Mucosa of gallbladder (tissue), 1 donor: ENCODE measurements at places on chromosomes 3 and 15. TPM values are rescaled to one million over a fixed set of nuclear protein-coding genes. Genes with fewer than 3 reads are reported as not detected.

DNA sequence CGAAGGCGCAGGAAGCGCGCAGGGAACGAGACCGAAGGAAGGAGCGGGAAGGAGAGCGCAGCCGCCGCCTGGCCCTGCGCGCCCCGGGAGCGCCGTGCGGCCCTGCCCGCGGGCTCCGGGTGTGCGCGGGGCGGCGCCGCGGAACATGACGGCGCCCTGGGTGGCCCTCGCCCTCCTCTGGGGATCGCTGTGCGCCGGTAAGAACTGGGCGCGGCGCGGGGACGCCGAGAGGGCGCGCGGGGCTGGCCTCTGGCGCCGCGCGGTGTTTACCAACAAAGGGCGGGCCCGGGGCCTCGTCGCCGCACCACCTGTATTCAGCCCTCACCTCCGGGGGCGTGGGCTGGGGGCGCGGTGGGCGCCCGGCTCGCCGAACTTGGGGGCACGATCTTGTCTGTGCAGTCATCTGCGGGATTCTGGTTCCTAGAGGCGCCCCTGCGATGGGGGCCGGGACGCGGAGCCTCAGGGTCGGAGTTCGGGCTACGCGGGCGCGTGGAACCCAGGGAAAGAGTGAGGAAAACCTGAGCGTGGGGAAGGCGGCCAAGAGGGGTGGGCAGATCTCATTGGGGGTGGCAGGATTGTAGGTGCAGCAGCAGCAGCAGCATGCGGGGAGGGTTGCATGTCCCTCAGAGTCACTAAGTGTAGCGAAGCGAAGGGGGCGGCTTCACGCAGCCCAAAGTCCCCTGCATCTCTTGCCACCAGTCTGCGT, 641 bp downstream of the ACVR2B start:
- no peak for DNase-seq

DNA sequence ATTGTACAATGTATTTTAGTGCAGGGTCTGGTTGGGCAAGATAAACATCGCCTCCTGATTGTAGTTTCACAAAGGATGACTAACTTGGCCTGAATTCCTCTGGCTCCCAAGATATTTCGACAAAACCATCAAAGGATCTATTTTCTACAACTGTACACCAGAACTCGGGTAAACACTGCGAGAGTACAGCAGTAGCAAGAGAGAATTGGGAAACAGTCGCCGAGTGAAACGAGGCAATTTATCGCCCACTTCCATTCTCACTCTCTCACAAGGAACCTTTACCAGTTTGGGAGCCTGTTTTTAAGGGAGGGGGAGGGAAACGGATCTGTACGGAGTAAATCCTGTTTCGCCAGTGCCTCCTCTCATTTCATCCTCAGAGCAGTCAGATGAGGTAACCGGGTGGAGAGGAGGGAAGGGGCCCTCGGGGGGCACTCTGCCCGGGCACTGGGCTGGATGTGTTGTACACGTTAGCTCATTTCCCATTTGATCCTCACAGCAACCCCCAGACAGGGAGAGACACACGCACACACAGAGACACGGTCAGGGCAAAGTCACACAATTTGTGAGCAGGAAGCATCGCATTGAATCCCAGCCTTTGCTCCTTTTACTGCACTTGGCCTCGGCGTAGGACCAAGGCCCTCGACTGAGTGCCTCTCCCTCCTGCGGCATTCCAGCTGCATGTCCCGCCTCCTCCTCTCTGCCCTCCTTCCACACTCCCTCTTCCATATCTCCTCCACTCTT, 120.1 kb downstream of the LIPC start:
- no peak for DNase-seq

The EPHA3 gene
- total RNA-seq, result 15.3 TPM

DNA sequence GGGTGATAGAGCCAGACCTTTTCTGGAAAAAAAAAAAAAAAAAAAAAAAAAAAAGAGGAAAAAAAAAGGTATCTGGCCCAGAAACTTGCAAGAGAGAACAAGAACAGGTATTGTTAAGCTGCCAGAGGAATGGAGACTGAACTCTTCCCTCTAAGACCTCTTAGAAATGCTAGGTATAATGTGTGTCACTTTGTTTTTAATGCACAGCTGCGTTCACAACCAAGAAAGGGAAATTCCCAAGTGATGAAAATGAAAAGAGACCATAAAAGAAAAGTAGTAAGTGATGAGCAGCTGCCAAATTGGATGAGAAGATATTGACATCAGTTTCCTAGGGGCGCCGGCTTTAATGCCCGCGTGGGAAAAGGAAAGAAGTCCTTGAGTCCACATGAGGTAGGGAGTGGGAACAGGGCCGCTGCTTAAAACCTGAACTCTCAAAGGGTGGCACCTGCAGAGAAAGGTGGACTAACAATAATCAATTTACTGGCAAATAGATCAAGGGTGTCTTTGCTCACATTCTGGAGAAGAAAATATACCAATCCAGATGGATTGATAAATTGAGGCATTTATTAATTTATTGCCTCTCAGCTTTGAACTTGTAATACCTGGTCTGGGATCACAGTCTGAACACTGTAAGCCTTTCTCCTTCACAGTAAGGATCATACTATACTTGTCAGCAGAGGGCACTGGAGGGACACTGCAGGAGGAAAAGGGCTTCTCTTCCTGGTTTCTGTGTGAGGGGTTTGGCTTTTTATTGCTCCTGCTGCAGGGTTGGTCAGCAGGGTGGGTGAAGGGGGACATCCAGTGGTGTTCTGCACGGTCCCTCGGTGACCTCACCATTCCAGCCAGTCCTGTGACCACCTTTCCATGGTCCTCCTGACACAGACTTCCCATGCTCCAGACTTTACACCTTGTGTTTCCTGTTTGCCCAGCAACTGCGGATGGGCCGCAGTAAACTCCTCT, 131.6 kb downstream of the AQP9 start:
- DNase-seq, result peak; percentile 52

The TMC3 gene
- 0.06 TPM for total RNA-seq

DNA sequence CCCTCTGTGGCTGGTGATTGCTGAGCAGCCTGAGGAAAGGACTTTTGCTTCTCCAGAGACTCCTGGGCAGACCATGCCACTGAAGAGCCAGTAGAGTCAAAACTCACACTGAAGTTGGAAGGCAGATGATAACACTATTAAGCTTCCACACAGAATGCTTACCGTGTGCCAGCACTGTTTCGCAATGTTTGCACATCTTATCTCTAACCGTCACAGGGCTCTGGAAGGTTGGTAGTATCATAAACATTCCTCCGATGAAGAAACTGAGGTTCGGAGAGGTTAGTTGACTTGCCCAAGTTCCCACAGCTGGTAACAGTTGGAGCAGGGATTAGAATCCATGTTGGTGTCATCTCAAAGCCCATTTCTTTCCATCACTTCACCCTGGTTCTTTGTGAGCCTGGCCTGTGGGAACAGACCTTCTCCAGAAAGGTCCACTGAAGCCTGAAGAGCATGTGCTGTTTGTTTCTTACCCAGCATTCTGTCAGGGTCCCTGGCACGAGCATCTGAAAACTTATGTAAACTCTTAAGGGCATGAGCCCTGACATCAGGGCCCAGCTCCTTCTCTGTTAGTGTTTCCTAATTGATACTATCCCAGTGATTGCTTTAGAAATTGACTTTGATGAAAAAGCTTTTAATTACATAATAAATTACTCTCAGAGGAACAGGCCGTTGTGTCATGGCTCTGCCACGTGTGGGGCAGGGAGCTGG, 77.0 kb upstream of the PRR23C start:
- peak; percentile 79 for DNase-seq

The HGD gene
- 211 TPM for total RNA-seq

DNA sequence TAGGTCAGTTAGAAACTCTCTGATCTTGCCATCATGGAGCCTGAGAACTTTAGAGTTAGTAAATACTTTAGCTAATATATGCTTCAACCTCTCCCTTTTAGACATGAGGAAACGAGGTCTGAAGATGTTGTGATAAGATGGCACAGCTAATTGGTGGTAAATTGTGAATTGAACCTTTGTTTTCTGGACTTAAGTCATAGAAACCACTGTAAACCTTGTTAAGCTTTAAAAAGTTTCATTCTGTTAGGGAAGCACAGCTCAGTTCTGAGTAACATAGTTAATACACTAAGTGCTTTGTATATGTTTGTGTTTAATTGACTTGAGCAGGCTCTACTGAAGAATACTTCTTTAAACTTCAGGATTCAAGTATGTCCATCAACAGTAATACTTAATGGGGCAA, 108.6 kb downstream of the AKAP13 start:
- DNase-seq, result no peak

DNA sequence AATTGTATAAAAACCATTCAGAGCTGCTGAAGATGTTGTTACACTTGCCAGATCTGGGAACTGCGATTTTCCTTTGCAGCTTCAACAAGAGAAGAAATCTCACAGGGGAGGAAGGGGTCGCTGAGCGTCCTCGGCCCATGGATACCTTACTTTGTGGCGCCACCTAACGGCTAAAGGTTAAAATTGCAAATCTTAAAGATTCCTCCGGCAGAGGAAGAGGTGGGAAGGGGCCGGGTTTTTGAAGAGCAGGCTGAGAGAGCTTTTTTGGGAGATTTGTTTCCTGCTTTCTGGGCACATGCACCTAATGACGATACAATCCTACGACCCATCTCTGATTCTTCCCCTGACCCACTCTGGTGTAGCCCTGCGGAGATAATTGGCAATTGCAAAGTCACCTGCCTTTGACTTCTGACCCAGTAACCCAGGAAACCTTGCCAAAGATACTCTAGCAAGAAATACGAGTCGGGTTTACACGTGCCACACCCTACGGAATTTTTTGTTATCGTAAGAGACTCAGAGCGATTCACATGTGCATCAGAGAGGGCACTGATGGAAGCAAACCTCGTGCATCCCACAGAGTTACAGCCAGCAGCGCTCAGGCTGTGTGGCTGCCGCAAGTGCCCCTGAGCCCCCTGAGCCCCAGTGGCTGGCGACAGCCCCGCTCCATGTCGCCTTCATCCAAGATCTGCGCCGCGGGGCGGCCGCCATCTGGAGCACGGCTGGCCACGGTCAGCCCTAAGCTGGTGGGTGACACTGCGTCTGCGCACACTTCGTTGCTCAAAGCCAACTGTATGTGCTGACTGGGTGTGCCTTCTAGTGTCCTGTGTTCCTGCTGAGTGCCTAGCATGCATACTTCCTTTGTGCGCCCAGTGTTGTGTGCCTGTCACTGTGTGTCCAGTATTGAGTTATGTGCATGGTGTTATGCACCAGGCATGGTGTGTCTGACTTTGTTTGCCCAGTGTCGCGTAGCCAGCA, 55.2 kb upstream of the CHRNA7 start:
- DNase-seq, result no peak

DNA sequence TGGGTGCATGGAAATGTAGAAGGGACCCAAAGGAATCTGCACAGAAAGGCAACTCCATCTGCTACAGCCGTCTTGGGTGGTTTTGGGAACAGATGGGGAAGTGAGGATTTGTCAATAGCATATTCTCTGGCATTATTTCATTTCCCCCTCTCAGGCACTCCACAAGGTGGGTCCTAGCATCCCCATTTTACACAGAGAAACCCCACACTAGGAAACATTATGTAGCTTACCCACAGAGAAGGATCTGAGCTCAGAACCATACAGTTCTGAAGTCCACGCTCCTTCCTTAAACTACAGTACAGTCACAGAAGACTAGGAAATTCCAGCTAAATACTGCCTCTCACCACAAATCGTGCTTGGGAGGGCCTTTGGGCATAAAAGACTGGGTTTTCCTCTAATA, 61.2 kb upstream of the CTNNB1 start:
- DNase-seq, result no peak

GRCh38 chr15:52652984-52653383, 26.2 kb downstream of the ATOSA start:
- DNase-seq, result no peak

DNA sequence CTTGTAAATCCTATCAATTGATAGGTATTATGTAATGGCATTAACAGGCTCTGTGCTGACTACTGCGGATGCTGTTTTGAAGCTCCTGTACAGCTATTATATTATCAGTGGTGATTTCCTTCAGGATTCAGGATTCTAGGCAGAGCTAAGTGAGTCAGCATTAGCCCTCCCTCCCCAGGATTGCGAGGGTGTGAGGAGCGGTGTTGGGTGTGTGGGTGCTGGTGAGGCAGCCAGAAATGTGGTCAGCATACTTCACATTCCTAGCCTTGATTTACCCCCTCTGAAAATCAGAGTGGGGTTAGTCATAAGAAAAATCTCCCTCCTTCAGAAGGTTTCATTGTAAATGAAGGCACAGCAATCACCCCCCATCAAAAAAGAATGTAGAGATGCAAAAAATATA, 72.5 kb downstream of the SNTN start:
- no peak for DNase-seq

The GREM1 gene
- total RNA-seq, result 293 TPM

DNA sequence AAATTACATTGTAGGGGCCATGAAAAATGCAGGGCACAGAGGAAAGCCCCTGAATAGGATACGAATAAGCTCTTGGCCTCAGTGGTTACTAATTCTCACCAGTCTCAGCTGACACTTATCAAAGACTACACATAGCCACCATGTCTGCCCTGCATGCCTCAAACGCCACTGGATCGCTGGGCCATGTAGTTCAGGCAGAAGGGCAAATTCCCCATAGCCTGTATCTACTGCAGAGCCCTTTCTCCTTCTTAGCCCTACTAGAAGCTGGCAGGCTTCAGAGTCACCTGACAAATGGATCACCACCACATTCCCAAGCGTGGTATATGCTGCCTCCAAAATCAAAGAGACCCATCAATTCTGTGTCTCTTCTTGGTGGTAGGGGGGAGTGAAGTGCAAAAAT, 177.4 kb downstream of the MINAR1 start:
- DNase-seq, result no peak

The PEX5L gene
- total RNA-seq, result 0.23 TPM

DNA sequence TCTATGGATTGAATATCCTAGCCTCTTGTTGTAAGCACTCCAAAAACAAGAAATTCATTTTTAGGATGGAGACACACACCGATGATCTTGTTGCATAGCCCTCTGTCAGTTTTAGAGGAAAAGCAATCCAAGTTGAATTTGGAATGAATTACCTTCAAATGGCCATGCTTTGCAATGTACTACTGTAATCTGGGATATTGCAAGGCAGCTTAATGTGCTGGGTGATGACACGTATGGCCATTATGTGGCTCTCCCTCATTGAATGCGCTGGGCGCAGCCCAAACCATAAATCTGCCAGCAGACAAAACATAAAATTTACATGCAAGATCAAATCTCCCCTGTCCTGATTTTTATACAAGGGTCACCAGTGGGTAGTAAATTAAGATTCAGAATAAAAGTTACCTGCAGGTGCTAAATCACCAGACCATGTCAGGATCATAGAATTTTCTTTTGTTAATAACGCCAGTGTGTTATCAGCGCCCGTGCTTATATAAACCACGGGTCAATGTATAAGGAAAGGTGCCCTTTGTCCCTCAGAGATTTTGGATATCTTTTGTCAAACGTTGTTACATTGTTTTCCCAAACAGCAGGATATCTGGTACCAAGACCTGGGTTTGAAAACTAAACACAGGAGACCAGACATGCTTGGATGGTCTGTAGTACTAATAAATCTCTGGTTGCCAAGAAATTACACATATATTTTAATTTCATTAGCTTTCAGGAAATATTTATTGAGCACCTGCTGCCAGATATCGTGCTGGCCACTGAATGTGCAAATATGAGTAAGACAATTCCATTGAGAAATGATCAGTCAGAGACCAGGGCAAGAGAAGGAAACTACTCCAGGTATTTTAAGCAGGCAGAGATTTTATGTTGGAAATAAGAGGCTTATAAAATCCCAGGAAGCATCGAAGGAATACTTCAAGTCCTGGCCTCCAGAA, 237.1 kb downstream of the EBLN2 start:
- DNase-seq, result no peak

The PRSS50 gene
- total RNA-seq, result 0.17 TPM

The HTR3E gene
- not detected for total RNA-seq

GRCh38 chr15:57548835-57549234, 42.9 kb upstream of the MYZAP start:
- DNase-seq, result no peak

The TJP1 gene
- 105 TPM for total RNA-seq

- peak; percentile 29 for DNase-seq
Observed at GRCh38 chr3:137105277-137105977, 147.6 kb downstream of the IL20RB start.

The PML gene
- 59.6 TPM for total RNA-seq
